ENCODE measurements at places on chromosomes 2 and 18.

GRCh38 chr2:152344579-152345195 lies 9.7 kb downstream of the FMNL2 start:
- no peak for DNase-seq

DNA sequence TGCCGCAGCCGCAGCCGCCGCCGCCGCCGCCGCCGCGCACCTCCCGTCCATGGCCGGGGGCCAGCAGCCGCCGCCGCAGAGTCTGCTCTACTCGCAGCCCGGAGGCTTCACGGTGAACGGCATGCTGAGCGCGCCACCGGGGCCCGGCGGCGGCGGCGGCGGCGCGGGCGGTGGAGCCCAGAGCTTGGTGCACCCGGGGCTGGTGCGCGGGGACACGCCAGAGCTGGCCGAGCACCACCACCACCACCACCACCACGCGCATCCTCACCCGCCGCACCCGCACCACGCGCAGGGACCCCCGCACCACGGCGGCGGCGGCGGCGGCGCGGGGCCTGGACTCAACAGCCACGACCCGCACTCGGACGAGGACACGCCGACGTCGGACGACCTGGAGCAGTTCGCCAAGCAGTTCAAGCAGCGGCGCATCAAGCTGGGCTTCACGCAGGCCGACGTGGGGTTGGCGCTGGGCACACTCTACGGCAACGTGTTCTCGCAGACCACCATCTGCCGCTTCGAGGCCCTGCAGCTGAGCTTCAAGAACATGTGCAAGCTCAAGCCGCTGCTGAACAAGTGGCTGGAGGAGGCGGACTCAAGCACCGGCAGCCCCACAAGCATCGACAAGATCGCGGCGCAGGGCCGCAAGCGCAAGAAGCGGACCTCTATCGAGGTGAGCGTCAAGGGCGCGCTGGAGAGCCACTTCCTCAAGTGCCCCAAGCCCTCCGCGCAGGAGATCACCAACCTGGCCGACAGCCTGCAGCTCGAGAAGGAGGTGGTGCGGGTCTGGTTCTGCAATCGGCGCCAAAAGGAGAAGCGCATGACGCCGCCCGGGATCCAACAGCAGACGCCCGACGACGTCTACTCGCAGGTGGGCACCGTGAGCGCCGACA lies 2.4 kb downstream of the POU3F3 start:
- no peak for DNase-seq

DNA sequence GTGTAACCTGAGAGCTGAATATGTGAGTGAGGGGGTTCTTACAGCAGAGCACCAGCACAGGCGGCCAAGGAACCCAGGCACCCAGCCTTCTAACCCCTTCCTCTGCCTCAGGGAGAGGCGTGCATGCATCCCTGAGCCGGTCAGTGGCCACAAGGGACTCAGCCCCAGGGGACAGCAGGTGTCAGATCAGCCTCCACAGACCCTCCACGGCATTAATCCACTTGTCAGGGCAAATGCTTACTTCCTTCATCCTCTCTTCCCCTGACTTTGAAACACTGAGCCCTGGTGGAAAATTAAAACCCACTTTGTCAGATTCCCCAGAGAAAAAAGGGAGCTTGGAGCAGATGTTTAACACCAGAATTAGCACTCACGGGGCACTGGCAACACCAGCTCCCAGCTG lies 60.5 kb upstream of the SMAD2 start:
- peak; percentile 68 for DNase-seq

- no peak for DNase-seq
Observed at GRCh38 chr2:2097549-2097948, 233.5 kb downstream of the MYT1L start.

GRCh38 chr2:190840569-190841172 lies 40.0 kb upstream of the GLS start:
- no peak for DNase-seq

DNA sequence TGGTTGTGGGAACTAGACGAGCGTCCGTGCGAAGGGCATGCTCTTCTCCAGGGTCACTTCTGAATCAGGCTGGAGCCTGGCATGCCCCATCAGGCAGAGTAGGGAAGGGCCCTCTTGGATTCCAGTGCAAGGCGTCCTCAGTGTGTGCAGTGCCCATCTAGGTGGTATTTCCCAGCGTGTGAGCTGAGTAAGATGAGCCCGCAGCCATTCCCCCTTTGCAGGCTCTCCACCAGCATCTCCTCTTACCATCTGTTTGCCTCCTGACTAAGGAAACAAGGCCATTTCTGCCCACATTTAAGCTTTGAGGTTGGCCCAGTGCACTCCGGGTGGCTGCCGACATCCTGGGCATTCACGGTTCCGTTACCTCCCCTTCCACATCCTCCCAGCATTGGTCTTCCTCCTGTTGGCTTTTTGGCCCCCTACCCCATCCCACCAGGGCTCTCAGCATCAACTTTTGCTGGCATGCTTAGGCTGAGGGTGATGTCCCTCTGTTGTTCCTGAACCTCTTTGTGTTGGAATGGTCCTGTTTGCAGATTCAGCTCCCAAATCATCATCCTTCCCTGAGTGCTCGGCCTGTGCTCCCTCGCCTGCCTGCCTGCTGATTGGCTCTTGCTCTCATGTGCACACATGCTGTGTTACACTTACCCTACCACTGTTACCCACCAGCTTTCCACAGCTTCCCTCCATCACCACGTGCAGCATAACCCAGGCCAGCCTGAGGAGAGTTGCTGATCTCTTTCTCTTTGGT lies 11.8 kb downstream of the CEP68 start:
- no peak for DNase-seq

GRCh38 chr2:150339951-150340350 lies 147.5 kb downstream of the RND3 start:
- DNase-seq, result no peak

DNA sequence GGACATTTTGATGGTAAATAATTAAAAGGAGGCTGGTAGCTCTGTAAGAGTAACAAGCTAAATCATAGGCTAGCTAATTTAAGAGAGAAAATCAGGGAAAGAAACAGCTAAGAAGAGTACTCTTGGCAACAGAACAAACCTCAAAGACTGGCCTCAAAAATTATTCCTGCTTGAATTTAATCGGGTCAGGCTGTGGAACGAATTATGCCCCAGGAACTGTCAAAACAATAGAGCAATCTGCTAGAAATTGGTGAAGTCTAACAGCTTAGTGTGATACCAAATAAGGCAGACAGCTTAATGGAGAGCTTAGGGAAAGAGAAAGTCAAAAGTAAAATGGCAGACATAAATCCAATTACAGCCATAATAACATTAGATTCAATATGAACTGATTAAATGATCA lies 215.7 kb downstream of the MREG start:
- peak; percentile 22 for DNase-seq

GRCh38 chr2:127619203-127619590 lies 26.8 kb upstream of the GPR17 start:
- DNase-seq, result peak; percentile 21

DNA sequence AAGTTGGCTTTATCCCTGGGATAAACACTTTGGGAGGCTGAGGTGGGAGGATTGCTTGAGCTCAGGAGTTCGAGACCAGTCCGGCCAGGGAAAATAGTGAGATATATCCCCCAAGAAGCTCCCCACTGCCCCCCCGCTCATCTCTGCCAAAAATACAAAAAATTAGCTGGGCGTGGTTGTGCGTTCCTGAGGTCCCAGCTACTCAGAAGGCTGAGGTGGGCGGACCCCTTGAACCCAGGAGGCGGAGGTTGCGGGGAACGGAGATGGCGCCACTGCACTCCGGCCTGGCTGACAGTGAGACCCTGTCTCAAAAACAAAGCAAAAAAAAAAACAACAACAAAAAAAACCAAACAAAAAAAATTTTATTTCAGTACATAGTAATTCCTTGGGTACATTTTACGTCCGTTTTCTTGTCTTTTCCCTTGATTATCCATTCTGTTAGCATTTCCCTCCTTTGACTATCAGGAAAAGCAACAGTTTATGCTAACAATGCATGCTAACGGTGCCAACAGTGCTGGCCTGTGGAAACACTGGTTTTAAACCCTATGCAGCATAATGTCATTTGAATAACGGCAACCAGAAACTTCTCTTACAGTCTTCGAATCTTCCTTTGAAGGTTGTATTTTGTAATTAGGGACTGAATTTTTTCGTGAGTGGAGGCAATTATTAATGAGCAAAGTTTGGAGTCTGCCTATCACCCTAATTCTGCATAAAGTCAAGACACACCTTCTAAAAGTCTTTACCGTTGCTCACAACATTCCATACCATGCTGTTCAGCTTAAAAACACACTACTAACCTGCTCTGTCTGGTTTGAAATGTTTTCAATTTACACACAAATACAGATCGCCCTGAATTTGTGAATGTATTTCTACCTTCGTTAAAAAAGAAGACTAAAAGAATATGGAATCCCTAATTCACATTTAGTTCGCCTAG lies 721 bp upstream of the MIB1 start:
- DNase-seq, result no peak

DNA sequence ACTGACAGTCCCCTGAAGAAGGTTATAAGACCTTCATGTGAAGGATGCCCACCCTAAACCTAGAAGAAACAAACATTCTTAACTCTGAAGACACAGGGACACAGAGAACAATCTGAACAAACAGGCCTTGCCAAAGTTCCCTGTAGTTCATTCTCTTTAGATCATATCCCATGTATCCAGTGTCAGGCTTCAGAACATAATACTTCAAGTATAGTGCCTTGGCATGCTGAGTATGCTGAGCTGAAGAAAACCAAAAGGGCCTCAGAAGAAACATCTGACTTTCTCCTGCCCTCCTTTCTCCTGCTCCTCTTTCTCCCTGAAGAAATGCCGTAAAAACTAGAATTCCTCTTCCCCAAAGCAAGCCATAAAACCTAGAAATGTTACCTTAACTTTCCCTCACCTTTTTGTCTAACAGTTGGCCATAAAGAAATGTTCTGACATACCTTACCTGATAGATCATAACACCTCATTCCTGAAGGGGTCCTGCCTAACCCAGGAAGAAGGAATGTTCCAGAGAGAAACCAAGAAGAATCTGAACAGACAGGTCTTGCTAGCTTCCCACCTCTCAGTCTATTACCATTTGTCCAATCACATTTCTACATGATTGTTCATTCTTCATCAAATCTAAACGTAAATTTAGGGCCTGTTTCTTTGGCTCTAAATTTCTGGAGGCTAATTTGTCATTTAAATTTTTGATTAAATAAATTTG lies 160.1 kb upstream of the ZC3H15 start:
- no peak for DNase-seq

GRCh38 chr2:102111823-102112222 lies 30.7 kb upstream of the IL1R1 start:
- no peak for DNase-seq

All from D721Med (cell line).